ENCODE measurements at places on chromosomes 16 and 17.

DNA sequence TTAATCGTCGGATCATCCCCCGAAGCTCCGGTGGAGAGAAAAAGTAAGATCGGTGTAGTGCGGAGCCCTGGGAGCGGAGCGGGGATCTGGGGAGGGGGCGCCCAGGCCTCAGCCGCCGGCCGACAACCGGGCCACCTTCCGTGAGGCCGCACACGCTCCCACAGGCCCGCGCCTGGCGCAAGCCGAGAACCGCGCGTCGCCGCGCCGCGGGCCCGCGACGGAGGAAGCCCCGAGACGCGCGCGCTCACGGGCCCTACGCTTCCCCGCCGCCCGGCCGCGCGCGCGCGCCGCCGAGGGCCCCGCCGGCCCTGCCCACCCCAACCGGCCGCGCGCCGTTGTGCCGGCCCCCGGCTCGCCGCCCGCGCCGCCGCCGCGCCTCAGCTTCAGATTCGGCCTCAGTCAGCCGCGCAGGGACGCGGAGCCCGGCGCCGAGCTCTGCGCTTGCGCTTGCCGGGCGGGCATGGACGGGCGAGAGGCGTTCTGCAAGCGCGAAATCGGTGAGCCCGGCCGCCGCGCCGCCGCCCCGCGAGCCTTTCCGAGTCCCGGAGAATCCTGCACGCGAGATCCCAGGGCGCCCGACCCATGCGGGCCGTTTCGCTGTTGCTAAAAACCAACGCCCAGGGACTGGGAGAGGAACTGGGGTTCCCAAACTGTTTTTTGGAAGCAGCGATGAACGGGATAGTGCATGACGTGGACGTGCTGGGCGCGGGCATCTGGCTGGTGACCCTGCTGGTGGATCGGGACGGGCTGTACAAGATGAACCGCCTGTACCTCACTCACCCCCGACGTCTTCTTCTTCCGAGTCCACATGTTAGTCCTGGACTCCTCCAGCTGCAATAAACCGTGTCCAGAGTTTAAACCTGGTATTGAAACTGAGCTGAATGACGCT, 28.0 kb upstream of the LRRC37A start:
- DNase-seq: peak; percentile 55

- no peak for DNase-seq
These were observed 15.9 kb downstream of the TBX2 start for GRCh38 chr17:61415374-61416210.

DNA sequence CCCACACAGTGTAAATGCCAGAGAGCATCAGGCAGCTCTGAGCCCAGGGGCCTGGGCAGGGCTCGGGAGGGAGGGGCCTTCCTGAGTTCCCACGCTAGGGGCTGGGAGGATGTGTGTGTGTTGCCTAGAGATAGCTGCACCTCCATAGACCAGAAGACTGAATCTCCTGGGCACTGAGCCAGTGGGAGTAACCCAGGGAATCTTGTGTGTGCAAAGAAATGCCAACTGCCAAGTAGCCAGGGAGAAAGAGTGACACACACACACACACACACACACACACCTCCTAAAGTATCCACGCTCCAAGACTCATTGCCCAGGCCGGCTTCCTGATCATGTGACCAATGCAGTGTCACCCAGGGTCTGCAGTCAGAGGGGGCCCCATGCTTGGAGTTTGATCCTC, 166.2 kb upstream of the RPL38 start:
- DNase-seq: no peak

GRCh38 chr17:58273453-58274104, 7.2 kb downstream of the MPO start:
- no peak for DNase-seq

- no peak for DNase-seq
These were observed 67.6 kb upstream of the RBBP6 start for GRCh38 chr16:24471561-24472350.

- no peak for DNase-seq
These were observed 1.5 kb downstream of the HCFC1R1 start for GRCh38 chr16:3022208-3022683.

DNA sequence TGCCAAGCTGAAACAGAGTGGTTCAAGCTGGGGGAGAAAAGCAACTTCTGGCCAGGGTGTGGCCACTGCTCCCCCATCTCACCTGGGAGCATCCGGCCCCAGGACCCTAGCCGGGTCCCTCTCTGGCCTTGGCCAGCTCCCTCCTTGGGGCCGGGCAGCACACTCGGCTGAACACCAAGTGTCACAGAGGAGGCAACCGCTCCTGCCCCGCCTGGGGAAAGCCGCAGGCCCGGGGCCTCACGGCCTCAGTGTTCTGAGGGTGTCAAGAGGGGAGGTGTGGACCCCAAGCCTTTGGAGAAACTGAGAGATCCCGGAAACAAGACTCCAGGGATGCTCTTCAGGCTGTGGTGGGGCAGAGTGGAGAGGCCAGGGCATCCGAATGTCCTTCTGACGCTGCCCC, 88.4 kb downstream of the ENGASE start:
- DNase-seq: no peak

- DNase-seq: no peak
These were observed 5.5 kb downstream of the CCL17 start for GRCh38 chr16:57409870-57410587.

- DNase-seq: no peak
These were observed 764 bp upstream of the SMURF2 start for GRCh38 chr17:64662774-64663367.

All from NCI-H2081 treated with DMSO at 0.1 percent for 48 hours (cell line).